ENCODE measurements at places on chromosomes 2 and 18.

DNA sequence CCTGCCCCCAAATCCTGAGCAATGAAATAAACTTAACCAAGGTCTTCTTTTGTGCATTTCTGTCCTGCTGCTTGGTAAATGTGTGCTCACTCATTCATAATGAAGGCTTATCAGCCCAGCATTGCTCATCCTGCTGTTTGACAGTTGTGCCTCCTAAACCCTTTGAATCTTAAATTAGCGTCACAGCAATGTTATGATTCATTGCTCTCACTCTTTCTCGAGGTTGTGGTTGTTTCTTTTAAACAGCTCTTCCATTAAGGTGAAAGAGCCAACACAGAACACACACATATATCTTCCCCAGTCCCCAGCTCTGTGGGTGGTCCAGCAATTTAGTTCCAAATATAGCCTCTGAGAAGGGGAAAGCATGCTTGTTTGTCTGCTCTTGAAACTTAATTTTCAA lies 84.0 kb downstream of the EVA1A start:
- DNase-seq = no peak

GRCh38 chr18:24111936-24112335 lies 26.9 kb upstream of the CABYR start:
- DNase-seq = no peak

- DNase-seq = no peak
Measured at GRCh38 chr2:102848366-102848839, 86.6 kb downstream of the TMEM182 start.

DNA sequence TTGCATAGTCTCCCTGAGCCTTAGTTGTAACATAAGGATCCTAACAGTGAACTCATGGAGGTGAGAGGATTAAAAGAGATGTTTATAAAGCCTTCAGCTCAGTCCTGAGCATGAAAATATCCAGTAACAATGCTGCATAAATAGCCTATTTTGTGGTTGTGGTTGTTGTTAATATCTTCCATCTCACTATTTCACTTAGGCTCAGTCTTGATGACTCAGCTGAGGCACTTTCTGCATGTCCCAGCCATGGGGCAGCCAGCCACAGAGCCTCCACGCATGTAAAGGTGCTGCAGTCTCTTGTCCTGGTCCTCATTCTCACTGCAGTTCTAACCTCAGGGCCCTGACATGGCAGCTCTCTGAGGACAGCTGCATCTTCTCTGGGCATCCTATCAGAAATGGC lies 218.8 kb upstream of the PKDCC start:
- no peak for DNase-seq

Measured in stimulated activated CD8-positive, alpha-beta memory T cell treated with anti-CD3 and anti-CD28 coated beads, Interleukin-12 subunit alpha, Interleukin-12 subunit beta, amount 100 ng/mL, for 1 hour (primary cell).